ENCODE measurements at places on chromosomes 5 and 9.

DNA sequence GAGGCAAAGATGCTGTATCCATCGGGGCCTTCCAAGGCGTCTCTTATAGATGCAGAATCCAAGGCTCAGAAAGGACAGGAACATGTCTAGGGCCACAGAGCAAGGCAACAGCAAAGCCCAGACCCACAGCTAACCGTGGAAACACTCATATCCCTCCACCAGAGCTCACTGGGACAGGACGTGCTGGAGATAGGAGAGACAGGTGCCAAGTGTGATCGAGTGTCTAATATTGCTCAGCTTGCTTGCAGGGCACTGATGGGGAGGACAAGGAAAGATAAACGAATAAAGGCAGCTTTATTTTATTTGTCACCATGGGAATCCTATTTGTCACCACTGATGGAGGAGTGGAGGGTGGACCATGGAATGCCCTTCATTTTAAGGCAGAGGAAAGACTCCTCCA, 44.0 kb upstream of the AKNA start:
- H3K4me3 ChIP-seq = no peak overlapping the region
- no peaks in the 10 kb centered on the region for H3K27me3 ChIP-seq
- H3K4me1 ChIP-seq = no peaks in the 10 kb centered on the region
- no peak overlapping the region for H3K27ac ChIP-seq
- no peaks in the 10 kb centered on the region for H3K36me3 ChIP-seq

DNA sequence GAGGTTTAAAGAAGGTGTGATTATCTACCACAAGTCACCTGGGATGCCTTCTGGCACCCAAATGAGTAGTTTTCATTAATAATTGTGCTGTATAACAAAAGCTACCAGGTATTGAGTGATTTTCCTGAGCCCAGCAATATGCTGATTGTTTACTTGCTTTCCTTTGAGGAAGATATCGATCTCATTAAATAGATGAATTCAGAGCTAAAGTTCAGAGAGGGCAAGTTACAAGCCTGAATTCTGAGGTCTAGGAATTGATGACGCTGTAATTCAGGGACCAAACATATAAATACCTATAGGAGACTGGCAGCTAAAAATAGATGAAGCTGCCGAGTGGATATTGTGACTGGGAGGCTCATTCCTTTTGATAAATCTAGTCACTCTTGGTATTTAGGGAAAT, 1.1 kb downstream of the ERCC6L2 start:
- no peak for DNase-seq
- peaks cover 17% of the 10 kb centered on the region for H3K4me1 ChIP-seq
- no peaks in the 10 kb centered on the region for H3K27me3 ChIP-seq
- H3K36me3 ChIP-seq = peaks cover 14% of the 10 kb centered on the region

DNA sequence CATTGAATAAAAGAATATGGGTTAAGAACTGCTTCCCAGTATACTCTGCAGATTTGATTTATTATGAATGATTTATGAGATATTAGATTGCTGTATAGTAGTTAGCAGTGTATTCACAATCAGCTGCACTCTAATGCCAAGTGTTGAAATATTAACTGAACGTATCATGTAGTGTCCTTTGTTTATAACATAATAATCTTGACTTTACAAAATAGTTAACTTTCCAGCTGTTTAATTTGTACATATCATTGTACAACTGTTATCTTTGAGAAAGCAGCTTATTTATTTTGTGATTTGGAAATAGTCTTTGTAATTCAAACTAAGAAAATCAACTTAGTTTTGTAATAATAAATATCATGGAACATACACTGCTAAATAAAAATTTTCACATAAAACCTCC, 219.5 kb downstream of the RANBP17 start:
- H3K4me3 ChIP-seq = no peak overlapping the region
- no peaks in the 10 kb centered on the region for H3K4me1 ChIP-seq
- no peaks in the 10 kb centered on the region for H3K27me3 ChIP-seq
- no peak overlapping the region for H3K27ac ChIP-seq
- no peak for DNase-seq
- H3K36me3 ChIP-seq = no peaks in the 10 kb centered on the region

DNA sequence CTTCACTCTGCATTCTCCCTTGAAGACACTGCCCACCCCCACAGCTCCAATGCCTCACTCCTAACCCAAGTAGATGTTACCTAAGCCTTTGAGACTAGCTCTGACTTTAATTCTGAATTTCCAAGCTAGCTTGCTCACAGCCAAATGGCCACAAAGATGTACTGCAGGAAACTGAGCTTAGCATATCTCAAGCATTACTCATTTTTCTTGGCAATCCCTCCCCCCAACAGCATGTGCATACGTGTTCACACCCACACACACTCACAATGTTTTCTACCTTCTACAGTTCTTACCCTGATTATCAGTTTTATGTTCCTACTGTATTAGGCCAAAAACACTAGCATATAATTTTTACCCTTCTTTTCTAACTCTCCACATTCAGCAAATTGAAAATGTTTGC, 13.7 kb upstream of the GRIA1 start:
- no peak overlapping the region for H3K4me3 ChIP-seq
- H3K27me3 ChIP-seq = no peaks in the 10 kb centered on the region
- no peaks in the 10 kb centered on the region for H3K4me1 ChIP-seq
- H3K27ac ChIP-seq = no peak overlapping the region

- no peak overlapping the region for H3K4me3 ChIP-seq
- no peak for DNase-seq
- no peaks in the 10 kb centered on the region for H3K36me3 ChIP-seq
Observed at GRCh38 chr5:90783460-90784333, 225.1 kb downstream of the ADGRV1 start.

DNA sequence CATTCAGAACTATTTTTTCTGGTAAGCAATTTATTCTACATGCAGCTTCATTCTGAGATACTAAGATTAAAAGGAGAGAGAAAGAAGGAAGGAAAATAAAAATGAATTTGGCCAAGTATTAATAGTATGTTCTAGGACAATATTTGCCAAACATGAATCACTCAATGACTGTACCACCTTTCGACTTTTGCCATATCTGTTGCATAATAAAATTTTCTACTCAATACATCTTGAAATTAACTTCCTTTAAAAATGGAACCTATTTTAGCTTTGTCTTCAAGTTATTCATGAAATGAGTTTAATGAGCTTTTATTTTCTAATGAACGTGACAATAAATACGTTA, 111.8 kb downstream of the MARCHF3 start:
- no peak overlapping the region for H3K4me3 ChIP-seq
- H3K36me3 ChIP-seq = no peaks in the 10 kb centered on the region
- H3K27ac ChIP-seq = no peak overlapping the region
- peaks cover 11% of the 10 kb centered on the region for H3K4me1 ChIP-seq
- H3K27me3 ChIP-seq = no peaks in the 10 kb centered on the region

DNA sequence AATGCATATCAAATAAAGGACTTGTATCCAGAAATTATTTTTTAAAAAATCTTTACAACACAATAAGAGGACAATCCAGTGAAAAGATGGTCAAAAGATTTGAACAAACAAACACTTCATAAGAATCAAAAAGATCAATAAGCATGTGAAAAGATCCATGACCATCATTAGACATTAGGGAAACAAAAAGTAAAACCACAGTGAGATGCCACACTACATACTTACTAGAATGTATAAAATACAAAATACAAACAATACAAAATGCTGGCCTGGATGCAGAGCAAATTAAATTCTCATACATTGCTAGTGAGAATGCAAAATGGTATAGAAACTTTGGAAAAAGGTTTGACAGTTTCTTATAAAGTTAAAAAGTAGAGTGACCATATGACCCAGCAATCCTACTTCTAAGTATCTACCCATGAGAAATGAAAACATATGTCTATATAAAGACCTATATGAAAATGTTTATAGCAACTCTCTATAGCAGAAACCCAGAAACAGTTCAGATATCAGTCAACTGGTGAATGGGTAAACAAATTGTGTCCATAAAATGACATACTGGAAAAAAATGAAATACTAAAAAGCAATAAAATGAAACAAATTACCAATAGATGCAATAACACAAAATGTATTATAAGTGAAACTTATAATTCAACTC, 426.1 kb downstream of the RAB3C start:
- DNase-seq = no peak
- no peaks in the 10 kb centered on the region for H3K36me3 ChIP-seq
- H3K4me3 ChIP-seq = no peak overlapping the region
- H3K4me1 ChIP-seq = peaks cover 8% of the 10 kb centered on the region

DNA sequence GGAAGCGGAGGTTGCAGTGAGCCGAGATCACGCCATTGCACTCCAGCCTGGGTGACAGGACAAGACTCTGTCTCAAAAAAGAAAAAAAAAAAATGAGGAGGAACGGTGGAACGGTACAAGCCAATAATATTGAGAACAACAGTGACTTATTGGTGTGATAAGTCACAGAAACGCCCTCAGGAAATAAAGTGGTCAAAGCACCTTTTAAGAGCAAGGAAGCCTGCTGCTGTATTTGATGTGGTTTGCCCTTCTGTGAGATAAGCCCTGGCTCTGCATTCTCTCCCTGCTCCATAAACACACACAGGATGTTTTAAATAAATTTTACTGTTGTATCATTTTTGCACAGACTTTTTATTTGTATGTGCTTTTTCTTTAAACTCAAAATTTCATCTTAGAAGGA, 269.9 kb upstream of the MSX2 start:
- H3K36me3 ChIP-seq = no peaks in the 10 kb centered on the region
- no peak for DNase-seq
- H3K27me3 ChIP-seq = no peaks in the 10 kb centered on the region

GRCh38 chr5:10621832-10622231, 58.0 kb downstream of the ANKRD33B start:
- H3K36me3 ChIP-seq = no peaks in the 10 kb centered on the region
- no peak overlapping the region for H3K4me3 ChIP-seq
- H3K27ac ChIP-seq = no peak overlapping the region
- peaks cover 9% of the 10 kb centered on the region for H3K4me1 ChIP-seq
- H3K27me3 ChIP-seq = no peaks in the 10 kb centered on the region

- no peaks in the 10 kb centered on the region for H3K27me3 ChIP-seq
- H3K27ac ChIP-seq = no peak overlapping the region
- no peaks in the 10 kb centered on the region for H3K36me3 ChIP-seq
Observed at GRCh38 chr5:18236386-18236785, 602.1 kb downstream of the TAF11L14 start.

GRCh38 chr5:43168175-43168574, 23.9 kb upstream of the NIM1K start:
- H3K36me3 ChIP-seq = peaks cover 7% of the 10 kb centered on the region
- H3K27me3 ChIP-seq = no peaks in the 10 kb centered on the region
- no peak overlapping the region for H3K4me3 ChIP-seq
- no peak overlapping the region for H3K27ac ChIP-seq
- H3K4me1 ChIP-seq = no peaks in the 10 kb centered on the region

- H3K36me3 ChIP-seq = no peaks in the 10 kb centered on the region
- no peaks in the 10 kb centered on the region for H3K4me1 ChIP-seq
- DNase-seq = no peak
- H3K27ac ChIP-seq = no peak overlapping the region
- H3K4me3 ChIP-seq = no peak overlapping the region
Observed at GRCh38 chr5:101977729-101978345, 318.2 kb downstream of the SLCO4C1 start.

DNA sequence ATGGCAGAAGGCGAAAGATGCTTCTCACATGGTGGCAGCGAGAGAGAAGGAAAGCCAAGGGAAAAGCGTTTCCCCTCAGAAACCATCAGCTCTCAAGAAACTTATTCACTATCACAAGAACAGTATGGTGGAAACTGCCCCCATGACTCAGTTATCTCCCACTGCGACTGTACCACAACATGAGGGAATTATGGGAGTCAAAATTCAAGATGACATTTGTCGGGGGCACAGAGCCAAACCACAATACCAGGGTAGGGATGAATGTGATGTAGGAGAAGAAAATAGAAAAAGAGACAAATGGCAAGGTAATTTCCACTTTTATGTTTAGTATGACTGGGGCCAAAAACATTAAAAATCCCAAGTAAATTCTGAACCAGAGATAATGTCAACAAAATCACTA, 216.8 kb downstream of the TRIM36 start:
- DNase-seq = no peak
- H3K27me3 ChIP-seq = no peaks in the 10 kb centered on the region
- no peaks in the 10 kb centered on the region for H3K4me1 ChIP-seq
- H3K36me3 ChIP-seq = no peaks in the 10 kb centered on the region
- no peak overlapping the region for H3K4me3 ChIP-seq
